ENCODE measurements at places on chromosomes 4 and X. TPM values are rescaled to one million over a fixed set of nuclear protein-coding genes. Genes with fewer than 3 reads are reported as not detected.

The LINC00632 gene
- total RNA-seq: 2.6 TPM

The PDGFRA gene
- 1.6 TPM for total RNA-seq

The SSX2 gene
- not detected for total RNA-seq

The ARX gene
- not detected for total RNA-seq

The PPARGC1A gene
- total RNA-seq: not detected

The STAG2 gene
- total RNA-seq: 72.8 TPM

The GPR34 gene
- total RNA-seq: not detected

The FUNDC1 gene
- 14.7 TPM for total RNA-seq

The TCEAL6 gene
- not detected for total RNA-seq

The SMIM10 gene
- total RNA-seq: 0.32 TPM

The POU3F4 gene
- not detected for total RNA-seq

The PWWP3B gene
- not detected for total RNA-seq

The ADGRG2 gene
- total RNA-seq: not detected

The INTU gene
- total RNA-seq: 2.9 TPM

The CXCL5 gene
- not detected for total RNA-seq
